ENCODE measurements at places on chromosomes 13 and 19. TPM values are rescaled to one million over a fixed set of nuclear protein-coding genes. Genes with fewer than 3 reads are reported as not detected.

DNA sequence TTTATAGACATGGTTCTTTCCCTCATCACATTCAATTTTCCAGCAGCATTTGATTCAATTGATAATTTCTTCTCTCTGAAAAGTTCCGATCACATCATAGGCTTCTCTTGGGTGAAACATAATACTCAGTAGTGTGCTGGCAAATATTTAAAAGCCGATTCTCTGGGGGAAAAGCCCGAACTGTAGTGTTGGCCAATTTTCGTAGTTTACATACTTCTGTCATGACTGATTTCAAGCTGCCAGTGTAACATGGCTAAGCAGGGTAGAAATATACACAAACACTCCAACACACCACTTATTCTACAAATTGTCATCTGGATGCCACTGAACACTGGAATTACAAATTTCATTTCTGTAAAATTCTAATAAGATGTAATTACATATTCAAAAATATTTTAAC lies 56.1 kb upstream of the FREM2 start:
- DNase-seq: no peak

GRCh38 chr19:21134934-21135366 lies 6.9 kb upstream of the ZNF431 start:
- DNase-seq: no peak

LILRB3 gene
- not detected for polyA plus RNA-seq

CD22 gene
- not detected for polyA plus RNA-seq

RDH8 gene
- not detected for polyA plus RNA-seq

DNA sequence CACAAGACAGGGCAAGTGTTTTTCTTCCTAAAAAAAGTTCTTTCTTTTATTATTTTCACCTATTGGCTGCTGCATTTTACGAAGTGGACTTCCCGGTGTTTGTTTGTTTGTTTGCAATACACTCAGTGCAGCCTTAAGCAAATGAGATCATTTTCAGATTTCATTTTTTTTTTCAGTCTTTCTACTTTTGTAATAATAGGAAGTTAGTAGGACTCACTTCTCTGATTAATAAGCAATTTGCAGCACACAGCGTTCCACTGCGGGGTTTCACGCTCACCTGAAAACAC lies 128.3 kb downstream of the STK24 start:
- no peak for DNase-seq

OR7A5 gene
- not detected for polyA plus RNA-seq

DNA sequence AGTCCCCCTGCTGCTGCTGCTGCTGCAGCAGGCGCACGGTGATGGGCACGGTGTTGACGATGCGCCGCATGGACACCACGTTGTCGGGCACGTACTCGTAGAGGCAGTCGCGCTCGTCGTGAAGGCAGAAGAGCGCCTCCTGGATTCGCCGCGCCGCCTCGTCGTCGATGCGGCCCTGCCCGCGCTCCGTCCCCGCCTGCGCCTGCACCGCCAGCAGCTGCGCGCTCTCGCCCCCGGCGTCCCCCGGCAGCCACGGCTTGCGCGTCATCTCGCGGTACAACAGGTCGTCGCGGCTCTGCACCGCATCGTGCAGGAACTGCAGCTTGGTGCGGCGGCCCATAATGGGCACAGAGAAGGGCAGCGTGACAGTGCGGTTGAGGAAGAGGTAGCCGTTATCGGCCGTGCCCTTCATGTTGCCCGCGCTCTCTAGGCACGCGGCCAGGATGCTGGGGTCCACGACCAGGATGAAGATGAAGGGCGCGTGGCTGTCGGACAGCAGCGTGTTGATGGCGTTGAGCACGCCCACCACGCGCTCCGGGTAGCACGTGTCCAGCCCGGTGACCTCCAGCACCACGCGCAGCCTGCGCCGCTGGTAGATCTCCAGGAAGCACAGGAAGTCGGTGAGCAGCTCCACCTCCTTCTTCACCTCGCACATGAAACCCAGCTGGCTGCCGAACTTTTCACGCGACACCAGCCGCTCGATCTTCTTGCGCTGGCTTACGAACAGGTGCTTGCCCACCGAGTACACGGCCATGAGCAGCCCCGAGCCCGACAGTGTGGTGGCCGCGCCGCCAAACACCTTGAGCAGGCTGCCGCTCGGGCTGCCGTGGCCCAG lies 8.1 kb downstream of the NKPD1 start:
- no peak for DNase-seq

DNA sequence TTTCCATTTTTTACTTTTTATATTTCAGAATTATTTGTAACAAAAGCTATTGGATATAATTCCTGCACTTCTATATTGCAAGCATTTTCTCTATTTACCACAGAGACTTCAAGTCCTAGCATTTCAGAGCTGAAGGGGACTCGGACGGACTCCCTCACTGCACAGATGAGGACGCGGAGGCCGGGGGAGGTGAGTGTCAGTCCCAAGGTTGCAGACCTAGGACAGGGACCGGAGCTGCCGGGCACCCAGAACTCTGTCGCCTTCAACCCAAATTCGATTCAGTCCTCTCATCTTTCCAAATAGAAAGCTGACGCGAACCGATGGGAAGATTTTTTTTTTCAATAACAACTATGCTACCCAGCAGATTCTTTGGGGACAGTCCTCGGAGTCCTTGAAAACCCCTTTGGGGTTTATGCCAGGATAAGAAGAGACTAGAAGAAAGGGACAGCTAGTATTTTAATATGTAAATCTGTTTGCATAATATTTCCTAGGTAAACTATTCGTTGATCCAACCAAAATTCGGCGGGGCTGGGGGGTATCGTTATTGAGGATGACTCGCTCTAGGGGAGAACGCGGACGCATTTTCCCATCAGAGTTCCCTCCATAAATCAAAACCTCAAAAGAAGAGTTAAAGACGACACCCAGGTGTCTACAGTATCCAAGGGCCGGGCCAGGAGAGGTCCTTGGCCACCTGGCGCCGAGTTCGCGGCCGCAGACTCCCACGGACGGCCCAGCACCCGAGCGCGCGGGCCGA lies 803 bp downstream of the FLT3 start:
- no peak for DNase-seq

- peak; percentile 5 for DNase-seq
These were observed at the start of gene ZNF700 for GRCh38 chr19:11924886-11925650. TSS of gene ZNF700 (plus strand) at chr19:11925107. CDS start at chr19:11925211, 104 bp downstream.

GRCh38 chr13:29318741-29319140 lies 276.7 kb downstream of the SLC7A1 start:
- no peak for DNase-seq

ADM5 gene
- 4.4 TPM for polyA plus RNA-seq

GRCh38 chr19:47152205-47152604 lies 21.6 kb downstream of the SAE1 start:
- DNase-seq: no peak
